Stimulated activated CD8-positive, alpha-beta memory T cell treated with anti-CD3 and anti-CD28 coated beads, Interleukin-4, amount 100 ng/mL, for 4 hours (primary cell): ENCODE measurements at places on chromosomes 13 and 19.

- DNase-seq: no peak
These were observed 47.0 kb upstream of the INTS6 start for GRCh38 chr13:51499841-51500240.

GRCh38 chr19:41570639-41571112, 5.3 kb upstream of the CEACAM21 start:
- peak; percentile 58 for DNase-seq

- DNase-seq: no peak
These were observed 32.3 kb downstream of the ADPRHL1 start for GRCh38 chr13:113420833-113421600.

- DNase-seq: no peak
These were observed 2.4 kb upstream of the ITGBL1 start for GRCh38 chr13:101449790-101450748.

- no peak for DNase-seq
These were observed 22.5 kb upstream of the SLC7A10 start for GRCh38 chr19:33248104-33248503.

DNA sequence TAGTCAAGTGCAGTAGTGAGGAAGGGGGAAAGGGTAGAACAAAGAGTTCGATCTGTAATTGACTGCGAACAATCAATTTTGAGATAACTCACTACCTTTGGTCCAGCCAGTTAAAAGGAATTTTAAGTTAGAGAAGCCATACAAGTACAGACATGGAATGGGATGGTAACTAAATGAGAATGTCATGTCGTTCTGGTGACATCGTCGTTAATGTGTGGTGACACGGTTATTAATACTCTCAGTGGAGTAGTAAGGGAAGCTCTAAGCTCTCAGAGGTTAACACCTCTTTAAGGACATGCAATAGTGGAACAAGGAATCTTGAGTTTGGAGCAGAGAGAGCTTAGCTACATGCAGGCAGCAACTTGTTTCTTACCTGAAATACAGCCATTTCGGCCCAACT, 154.9 kb upstream of the KLF12 start:
- DNase-seq: no peak

GRCh38 chr19:7516878-7517277, 975 bp downstream of the ZNF358 start:
- no peak for DNase-seq

GRCh38 chr19:1112268-1113029, 8.7 kb downstream of the GPX4 start:
- no peak for DNase-seq

GRCh38 chr19:46000491-46001246, 5.4 kb downstream of the CCDC61 start:
- DNase-seq: peak; percentile 64

DNA sequence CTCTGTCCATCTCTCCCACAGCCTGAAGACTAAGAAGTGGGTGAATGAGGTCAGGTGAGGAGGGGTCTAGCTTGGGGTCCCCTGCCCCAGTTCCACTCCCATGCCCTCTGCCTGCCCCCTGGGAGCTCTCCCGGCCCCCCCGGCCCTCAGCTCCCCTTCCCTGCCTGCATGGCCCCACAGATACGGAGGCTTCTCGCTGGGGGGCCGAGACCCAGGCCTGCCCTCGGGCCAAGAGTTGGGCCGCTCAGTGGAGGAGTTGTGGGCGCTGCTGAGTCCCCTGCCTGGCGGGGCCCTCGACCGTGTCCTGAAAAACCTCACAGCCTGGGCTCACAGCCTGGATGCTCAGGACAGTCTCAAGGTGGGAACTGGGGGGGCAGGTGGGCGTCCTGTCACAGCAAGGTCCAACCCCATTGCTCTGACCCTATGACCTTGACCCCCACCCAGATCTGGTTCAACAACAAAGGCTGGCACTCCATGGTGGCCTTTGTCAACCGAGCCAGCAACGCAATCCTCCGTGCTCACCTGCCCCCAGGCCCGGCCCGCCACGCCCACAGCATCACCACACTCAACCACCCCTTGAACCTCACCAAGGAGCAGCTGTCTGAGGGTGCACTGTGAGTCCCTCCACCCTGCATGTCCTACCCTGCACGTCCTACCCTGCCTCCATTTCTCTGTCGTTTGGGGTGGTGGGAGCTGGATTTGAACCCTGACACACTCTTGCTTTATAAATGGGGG, 10.9 kb upstream of the ARHGAP45 start:
- no peak for DNase-seq

- no peak for DNase-seq
These were observed 99.2 kb upstream of the KLF5 start for GRCh38 chr13:72959643-72960042.

DNA sequence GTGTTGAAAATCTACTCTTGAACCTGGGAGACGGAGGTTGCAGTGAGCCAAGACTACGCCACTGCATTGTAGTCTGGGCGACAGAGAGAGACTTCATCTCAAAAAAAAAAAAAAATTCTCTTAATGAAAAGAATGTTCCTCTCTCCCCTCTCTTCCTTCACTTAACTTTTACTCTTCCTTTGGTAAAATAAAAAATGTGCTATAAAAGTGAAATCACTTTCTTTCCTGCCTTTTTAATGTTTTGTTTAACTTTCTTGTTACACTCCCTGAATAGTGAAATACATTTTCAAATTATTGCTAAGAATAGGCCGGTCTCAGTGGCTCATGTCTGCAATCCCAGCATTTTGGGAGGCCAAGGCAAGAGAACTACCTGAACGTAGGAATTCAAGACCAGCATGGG, 86.5 kb downstream of the DACH1 start:
- DNase-seq: no peak

DNA sequence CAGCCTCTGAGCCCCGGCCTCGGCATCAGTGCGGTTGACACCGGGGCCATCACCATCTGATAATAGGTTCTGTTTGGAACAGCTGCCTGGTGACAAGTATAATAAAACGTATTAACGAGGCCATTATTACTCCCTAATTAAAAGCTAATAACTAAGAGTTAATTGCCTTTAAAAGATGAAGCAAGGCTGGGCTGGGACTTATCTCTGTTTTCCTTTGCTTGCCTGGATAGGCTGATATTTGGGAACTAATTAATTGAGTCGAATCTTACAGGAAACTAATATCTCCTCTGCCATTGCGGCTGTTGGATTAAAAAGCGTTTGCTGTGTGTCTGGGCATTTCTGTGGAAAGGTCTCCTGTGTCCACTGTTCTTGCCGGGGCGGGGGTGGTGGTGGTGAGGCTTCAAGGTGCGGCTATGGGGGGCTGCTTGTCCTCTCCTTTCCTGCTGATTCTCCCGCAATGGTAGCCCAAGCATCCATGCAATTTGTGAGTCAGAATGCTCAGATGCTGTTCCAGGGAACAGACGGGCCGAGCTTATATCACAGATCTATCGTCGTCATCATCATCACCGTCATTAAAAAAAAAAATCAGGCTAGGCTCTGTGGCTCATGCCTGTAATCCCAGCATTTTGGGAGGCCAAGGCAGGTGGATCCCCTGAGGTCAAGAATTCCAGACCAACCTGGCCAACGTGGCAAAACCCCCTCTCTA, 162.7 kb downstream of the PTPRS start:
- no peak for DNase-seq

DNA sequence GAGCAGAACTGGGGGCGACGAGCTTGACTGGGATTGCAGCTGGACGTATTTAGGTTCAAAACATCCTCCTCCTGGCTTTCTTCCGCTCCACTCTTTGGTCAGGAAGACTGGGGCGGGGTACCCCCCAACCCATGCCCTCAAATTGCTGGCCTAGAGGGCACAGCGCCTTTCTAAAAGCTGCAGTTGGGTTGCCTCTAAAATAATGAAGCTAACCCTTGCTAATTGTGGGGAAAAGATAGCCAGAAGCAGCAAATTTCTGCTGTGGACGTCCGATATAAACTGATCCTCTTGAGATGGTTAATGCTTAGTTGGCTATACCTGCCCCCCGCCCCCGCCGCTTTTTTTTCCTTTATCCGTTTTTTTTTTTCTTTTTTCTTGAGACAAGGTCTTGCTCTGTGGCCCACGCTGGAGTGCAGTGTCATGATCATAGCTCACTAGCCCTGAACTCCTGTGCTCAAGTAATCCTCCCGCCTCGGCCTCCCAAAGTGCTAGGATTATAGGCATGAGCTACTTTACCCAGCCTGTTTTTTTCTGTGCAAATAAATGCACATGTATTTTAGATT, 754 bp upstream of the CHERP start:
- DNase-seq: no peak

DNA sequence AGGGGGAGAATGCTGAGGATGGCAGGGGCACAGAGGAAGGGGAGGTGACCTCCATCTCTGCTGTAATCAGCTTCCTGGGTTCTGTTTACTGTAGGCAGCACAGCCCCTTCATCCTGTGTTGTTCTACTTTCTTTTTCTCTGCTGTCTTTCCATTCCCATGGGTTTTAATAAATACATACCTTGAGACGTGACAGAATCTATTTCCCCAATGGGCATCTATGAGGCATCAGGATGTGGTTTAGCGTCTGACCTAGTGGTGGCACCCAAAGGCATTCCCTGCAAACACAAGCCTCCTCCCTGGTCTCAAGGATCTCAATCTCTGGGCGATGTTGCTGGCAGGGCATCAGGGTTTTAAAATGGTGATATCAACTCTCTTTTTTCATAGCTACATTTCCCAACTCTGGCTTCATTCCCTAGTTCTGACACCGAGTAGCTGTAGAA, 60.8 kb downstream of the ALOX5AP start:
- no peak for DNase-seq

- no peak for DNase-seq
These were observed 16.0 kb downstream of the CDX2 start for GRCh38 chr13:27952876-27953675.

DNA sequence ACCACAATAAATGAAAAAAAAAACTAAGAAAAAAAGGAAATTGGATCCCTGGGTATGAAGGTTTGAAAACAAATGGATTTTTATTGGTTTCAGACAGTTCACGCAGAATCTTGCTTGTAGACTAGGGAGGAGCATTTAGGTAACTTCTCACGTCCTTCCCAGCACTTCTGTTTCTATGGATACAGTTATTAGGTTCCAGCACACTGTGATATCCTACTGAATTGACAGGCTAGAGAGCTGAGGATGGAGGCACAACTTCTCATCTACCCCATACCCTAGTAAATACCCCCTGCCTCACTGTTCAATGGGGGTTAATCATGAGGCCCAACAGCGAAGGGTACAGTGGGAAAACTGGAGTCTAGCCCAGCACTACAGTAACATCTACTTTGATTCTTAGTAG, 304.1 kb downstream of the ENOX1 start:
- DNase-seq: no peak

DNA sequence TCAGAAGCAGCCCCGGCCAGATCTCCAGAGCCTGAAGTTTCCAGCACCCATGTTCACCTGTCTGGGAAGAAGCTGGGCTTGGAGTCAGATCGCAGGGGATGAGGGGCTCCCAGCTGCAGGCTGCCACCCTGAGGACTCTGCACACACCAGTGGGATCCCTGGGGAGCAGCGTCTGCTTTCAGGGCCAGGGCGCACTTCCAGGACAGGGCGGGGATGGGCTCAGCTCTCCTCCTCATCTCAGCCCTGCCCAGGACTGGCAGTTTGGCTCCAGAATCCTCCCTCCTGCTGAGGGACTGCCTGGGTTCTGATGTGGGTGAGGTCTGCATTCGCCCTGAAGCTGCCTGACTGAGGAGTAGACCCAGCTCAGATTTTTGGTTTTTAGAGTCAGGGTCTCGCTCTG, 3.5 kb downstream of the SLC7A9 start:
- DNase-seq: no peak

DNA sequence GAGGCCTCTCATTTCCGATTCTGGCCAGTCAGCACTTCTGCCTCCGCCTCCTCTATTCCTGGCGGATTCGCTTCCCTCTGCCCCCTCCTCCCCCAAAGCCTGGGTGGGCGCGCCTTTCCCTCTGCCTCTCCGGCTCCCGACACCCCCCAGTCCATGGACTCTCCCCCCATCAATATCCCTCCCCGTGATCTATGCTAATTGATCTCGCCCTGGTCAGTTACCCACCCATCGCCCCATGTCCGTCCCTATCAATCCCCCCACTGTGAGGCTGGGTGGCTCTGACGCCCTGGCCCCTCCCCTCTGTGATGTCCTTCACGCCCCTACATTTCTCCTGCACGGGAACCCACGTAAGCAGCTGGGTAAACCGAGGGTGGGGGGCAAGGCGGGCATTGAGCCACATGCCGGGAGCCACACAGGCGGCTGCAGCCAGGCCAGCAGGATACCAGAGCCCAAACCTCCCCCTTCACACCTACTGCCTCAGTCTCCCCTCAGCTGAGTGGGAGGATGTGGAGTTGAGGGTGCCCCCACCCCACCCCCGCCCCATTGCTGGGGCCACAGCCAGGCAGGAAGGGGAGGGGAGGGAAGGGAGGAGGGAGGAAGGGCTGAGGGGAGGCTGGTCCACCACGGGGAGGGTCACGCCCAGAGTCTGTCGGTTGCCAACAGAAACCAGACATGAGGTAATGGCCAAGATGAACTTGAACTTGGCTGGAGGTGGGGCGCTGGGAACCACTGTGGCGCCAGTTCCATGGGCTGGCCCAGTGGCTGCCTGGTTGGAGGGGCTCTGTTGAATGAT, 21.0 kb downstream of the SMIM24 start:
- no peak for DNase-seq

DNA sequence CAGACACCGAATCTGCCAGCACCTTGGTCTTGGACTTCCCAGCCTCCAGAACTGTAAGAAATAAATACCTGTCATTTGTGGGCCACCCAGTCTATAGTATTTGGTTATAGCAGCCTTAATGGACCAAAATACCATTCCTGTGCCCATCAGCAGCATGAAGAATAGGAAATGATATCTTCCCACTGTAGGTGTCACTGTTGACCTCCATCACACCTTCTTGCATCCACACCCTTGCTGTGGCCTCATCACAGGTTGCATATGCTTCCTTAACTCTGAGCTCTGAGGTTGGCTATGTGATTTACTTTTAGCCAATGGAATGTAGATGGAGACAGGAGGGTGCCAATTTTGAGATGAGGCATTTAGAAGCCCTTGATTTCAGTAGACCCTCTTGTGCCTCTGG, 242.0 kb upstream of the TSHZ3 start:
- no peak for DNase-seq

GRCh38 chr13:105672881-105673280, 862.6 kb downstream of the EFNB2 start:
- no peak for DNase-seq

- DNase-seq: no peak
These were observed at the start of gene RNF17 for GRCh38 chr13:24763596-24764275. Gene RNF17 (plus strand): TSS chr13:24764169. CDS start chr13:24764204, 35 bp downstream.

- no peak for DNase-seq
These were observed 172.9 kb downstream of the UGGT2 start for GRCh38 chr13:95880331-95880730.

GRCh38 chr13:51230477-51231105, 8.4 kb downstream of the FAM124A start:
- no peak for DNase-seq

- DNase-seq: no peak
These were observed 7.6 kb downstream of the CBLC start for GRCh38 chr19:44785271-44785670.

GRCh38 chr19:41928221-41928683, at the start of gene ERFL:
Gene ERFL (minus strand): TSS chr19:41928449. CDS start chr19:41912919, 15,530 bp downstream.
- DNase-seq: no peak

- DNase-seq: no peak
These were observed 28.0 kb downstream of the BTBD2 start for GRCh38 chr19:1987197-1988187.

DNA sequence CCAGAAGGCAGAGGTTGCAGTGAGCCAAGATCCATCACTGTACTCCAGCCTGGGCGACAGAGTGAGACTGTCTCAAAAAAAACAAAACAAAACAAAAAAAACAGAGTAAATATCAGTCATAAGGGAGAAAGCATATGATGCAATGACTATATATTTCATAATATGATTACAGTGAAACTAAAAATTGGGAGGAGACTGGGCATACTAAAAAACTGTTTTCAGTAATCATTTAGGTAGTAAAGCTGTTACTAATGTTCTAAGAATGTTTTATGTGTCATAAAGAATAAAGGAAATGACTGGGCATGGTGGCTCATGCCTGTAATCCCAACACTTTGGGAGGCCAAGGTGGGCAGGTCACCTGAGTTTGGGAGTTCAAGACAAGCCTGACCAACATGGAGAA, 15.9 kb downstream of the ZNF573 start:
- DNase-seq: no peak
